ENCODE measurements at places on chromosomes 6 and 20. TPM values are rescaled to one million over a fixed set of nuclear protein-coding genes. Genes with fewer than 3 reads are reported as not detected.

DNA sequence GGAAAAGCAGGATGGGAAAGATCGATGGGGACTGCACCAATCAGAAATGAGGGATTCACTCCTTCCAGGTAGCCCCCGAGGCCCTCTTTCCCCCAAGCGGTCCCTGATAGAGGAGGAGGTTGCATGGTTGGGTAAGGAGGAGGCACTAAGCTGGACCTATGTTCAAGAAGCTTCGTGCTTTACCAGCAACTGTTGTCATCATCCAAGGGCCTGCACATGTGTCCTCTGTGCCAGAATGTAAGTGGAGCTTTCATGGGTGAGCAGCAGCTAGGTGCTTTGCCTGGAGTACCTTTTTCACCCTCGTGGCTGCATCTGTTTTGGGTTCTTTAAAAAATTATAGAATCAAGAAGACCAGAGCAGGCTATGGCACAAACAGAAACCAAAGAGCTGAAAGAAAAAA is 54.0 kb downstream of the GMPR start:
- DNase-seq = no peak

GRCh38 chr6:166027761-166028160 is 139.9 kb downstream of the TBXT start:
- no peak for DNase-seq

DNA sequence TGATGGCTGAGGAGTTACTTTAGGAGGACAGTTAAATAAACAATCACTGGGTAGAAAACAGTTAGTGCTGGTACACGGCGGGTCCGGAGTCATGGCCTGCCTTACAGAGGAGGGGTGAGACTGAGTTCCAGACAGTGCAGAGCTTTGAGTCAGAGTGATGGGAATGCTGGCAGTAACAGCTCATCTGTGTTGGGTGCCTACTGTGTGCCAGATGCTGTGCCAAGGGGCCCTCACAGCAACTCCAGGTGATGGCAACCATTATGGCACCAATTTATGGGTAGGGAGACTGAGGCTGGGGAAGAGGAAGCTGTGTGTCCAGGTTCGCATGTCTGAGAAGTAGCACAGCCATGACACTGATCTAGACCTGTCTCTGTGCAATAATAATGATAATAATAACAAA is 132.6 kb downstream of the CEBPB start:
- no peak for DNase-seq

GRCh38 chr6:16358531-16359138 is 120.2 kb downstream of the GMPR start:
- no peak for DNase-seq

GRCh38 chr6:28947831-28948270 is 24.1 kb upstream of the TRIM27 start:
- DNase-seq = no peak

DNA sequence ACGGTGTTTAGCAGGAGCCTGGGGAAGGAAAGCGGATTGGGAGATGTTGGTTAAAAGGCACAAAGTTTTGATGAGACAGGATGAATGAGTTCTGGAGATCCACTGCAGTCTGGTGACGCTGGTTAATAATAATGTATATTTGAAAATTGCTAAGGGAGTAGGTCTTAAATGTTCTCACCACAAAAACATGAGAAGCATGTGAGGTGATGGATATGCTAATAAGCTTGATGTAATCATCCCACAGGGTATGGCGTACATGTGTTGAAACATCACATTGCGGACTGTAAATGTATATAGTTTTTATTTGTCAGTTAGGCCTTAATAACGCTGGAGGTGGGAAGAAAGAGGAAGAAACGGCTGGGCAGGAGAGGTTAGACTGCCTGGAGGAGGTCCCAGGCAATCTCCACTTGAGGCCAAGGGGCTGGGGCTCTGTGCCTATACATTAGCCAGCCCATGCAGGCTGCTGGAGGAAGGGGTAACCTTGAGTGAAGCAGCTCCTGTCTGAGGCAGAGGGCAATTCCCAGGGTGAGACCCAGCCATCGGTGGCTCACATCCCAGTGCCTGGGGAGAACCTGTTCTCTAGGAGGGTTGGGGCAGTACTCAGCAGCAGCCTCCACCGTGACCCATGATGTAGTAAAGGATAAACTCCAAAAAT is 188.2 kb upstream of the QKI start:
- no peak for DNase-seq

The EDN3 gene
- total RNA-seq = not detected

GRCh38 chr6:56356426-56356825 is 109.0 kb upstream of the COL21A1 start:
- DNase-seq = no peak

GRCh38 chr6:33235221-33235634 is 26.9 kb downstream of the RING1 start:
- no peak for DNase-seq

DNA sequence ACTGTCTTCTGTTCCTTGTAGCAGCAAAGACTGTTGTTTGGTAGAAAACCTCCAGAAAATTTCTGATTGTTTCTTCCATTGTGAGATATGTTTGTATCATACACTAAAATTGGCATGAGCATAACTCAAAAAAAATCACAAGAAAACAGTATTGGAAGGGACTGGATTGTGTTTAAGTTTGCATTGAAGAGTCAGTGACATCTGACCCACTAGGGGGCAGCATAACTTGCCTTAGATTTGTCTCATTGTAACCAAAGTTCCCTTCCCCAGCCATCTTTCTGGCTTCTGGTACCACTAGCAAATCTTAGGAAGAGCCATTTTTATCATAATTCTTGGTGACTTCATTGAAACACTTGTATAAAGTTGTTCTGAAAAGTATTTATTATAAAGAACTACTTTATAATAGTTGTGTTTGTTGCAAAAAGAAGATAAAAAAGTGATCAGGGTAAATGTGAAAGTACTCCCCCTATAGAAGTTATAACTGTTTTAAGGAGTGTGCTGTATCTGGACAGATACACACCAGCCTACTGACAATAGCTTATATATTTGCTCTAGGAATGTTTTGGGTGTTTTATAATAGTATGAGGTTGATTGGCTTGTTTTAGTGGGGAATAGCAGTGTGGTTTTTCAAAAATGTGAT is 7.7 kb downstream of the CSTF1 start:
- peak; percentile 80 for DNase-seq

The TRIM10 gene
- total RNA-seq = 0.25 TPM

GRCh38 chr6:110874880-110875547 is 429 bp downstream of the AMD1 start:
- DNase-seq = peak; percentile 52

Data from activated naive CD4-positive, alpha-beta T cell treated with anti-CD3 and anti-CD28 coated beads for 36 hours (primary cell).